Stromal cell of bone marrow (primary cell): ENCODE measurements at places on chromosomes 12 and 14.

DNA sequence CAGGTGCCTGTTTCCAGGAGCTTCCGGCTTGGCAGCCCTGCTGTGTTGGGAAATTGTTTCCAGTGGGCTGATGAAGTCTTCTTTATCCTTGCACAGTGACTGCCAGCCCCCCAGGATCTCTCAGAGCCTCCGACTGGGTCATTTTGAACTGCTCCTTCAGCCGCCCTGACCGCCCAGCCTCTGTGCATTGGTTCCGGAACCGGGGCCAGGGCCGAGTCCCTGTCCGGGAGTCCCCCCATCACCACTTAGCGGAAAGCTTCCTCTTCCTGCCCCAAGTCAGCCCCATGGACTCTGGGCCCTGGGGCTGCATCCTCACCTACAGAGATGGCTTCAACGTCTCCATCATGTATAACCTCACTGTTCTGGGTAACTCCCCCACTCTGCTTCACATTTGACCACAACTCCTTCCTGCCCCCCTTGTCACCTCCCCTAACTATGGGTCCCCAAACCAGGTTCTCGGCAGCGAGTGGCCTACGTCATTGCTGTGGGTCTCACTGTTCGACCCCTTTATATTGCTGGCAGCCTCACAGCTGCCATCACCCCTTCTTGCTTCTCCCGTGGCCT lies 2.3 kb downstream of the LAG3 start:
- DNase-seq: no peak

GRCh38 chr14:55272922-55273321 lies 1.7 kb downstream of the FBXO34 start:
- no peak for DNase-seq

- no peak for DNase-seq
These were observed 22.9 kb downstream of the SOCS2 start for GRCh38 chr12:93595351-93595750.

DNA sequence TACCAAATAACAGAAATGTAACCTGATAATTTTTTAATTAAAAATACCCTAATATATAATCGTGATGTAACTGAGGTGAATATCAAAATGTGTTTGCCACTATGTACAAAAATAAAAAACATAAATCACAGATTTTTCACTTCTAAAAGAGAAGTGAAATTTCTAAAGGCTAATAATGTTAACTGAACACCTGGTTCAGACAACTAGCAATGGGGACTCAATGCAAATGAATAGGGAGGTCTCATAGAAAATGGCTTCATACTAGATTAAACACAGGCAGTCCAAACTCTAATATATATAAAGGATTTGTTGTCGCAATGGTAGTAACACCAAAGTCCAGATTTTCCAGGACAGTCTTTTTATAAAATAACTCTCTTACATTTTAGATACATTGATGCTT lies 365.4 kb upstream of the ATP2B1 start:
- DNase-seq: no peak

GRCh38 chr12:25023808-25024207 lies 74.9 kb upstream of the BCAT1 start:
- no peak for DNase-seq

DNA sequence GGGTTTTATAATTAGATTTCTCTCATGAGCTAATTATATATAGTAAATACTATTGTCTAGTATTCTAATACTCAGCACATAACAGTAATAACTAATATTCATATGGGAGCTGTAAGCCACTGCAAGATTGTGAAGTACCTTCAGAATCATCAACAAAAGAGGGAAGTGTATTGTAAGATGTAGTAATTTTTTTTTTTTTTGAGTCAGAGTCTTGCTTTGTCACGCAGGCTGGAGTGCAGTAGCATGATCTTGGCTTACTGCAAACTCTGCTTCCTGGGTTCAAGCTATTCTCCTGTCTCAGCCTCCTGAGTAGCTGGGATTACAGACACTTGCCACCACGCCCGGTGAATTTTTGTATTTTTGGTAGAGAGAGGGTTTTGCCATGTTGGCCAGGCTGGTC lies 3.1 kb downstream of the GPR33 start:
- no peak for DNase-seq

- DNase-seq: no peak
These were observed 65.7 kb downstream of the TBX5 start for GRCh38 chr12:114340231-114340630.

- DNase-seq: no peak
These were observed 91.9 kb downstream of the FRMD6 start for GRCh38 chr14:51743588-51744000.

DNA sequence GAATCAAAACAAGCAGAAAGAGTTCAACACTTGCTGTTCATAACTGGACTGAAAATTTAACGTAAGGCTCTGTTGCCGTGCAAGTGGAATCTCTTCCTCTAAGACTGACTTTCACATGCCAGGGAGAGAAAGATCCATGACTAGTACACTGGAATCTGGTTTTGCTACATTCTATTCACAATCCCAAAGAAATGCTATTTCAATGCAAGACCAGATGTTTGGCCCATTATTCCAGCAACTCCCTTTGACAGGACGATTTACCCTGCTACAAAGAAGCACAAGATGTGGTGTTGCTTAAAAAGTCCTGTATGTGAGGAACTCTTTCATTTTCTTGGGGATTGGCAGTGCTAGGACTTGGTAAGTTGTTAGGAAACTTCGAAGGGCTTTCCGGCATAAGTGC lies 17.4 kb downstream of the RFC5 start:
- no peak for DNase-seq
